ENCODE measurements at places on chromosomes 3 and 15.

DNA sequence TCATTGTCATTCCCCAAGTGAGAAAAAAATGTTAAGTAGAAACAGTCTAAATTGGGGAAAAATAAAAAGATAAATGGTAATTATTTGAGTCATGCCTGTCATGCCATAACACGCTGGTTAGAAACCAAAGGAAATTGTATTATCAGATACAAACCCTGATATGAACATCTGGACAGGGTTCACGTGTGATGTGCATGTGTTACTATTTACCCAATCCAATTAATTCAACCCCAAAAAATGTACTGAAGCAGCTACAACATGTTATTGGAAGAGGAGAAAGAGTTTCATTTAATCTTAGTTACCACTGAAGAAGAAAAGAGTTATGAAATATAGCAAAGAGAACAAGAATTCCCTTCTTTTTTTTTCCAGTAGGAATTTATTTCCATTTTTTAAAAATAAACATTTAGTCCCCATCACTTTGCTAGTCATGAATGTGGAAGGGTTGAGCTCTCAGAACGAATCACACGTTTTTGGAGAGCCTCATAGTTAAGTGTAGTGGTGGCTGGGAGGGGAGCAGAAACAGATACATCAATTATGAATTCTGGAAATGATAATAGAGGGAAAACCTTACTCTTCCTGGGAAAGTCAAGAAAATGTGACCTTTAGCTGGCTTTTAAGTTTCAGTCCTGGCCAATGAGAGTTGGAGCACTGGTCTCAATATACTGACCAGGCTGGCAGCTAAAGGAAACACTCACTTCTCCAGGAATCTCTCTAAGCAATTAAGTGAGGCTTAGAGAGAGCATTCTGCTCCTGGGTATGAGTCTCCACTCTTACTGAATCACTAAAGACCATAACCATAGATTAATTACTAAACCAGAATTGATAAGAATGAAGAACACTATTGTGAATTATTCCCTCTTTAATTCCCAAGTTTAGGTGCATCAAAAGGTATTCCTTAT lies 796.5 kb downstream of the GRM7 start:
- no peak for DNase-seq

DNA sequence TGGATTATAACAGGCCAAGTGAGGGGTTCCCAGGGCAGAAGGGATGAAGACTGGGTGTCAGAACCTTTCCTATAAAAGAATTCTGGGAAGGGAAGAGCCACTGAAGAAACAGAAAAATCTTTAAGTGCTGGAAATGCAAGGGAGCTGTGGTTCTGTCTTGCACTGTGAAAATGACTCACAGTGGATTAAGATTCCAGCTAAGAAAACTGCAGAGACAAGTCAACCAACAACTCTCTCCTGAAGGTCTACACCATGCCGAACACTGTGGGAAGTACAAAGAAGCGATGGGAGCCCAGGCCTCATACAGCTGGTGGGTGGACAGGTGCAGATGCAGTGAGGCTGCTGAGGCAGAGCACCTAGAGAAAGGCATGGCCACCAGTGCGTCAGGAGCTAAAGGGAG lies 27.7 kb downstream of the ZDHHC3 start:
- DNase-seq: no peak

- DNase-seq: no peak
These were observed 5.6 kb upstream of the AEN start for GRCh38 chr15:88615303-88616107.

GRCh38 chr3:157064402-157064801 lies 95.5 kb downstream of the CCNL1 start:
- DNase-seq: no peak

DNA sequence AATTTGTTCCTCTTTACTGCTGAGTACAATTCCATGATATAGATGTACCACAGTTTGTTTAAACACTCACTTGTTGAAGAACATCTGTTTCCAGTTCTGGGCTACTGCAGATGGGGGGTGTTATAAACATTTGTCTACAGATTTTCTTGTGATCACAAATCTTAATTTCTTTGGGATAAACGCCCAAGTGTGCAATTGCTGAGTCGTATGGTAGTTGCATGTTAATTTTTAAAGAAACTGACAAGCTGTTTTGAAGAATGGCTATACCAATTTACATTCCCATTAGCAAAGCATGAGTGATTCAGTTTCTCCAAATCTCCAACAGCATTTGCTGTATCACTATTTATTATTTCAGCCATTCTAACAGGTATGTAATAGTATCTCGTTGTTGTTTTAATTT lies 242.0 kb upstream of the MRPL3 start:
- no peak for DNase-seq

DNA sequence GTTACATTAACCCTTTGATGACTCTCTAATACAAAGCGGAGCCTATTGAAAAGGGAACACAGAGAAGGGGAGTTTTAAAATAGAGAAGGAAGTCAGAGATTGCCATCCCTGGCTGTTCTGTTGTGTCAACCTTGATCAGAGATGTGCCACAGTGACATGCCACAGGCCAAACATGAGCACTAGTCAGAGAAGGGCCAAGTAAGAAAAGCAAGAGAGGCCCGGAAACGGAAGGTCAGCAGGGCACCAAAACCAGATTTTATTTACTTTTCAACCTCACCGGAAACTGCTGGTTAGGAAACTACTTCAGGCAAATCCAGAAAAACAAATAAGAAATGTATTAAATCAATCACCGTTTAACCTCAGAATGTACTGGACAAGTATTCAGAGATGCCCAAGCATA lies 171.8 kb downstream of the ALCAM start:
- no peak for DNase-seq

GRCh38 chr15:96331945-96332636 lies 1.6 kb downstream of the NR2F2 start:
- DNase-seq: no peak

- DNase-seq: no peak
These were observed 32.0 kb upstream of the ITGA11 start for GRCh38 chr15:68463996-68464395.

- DNase-seq: no peak
These were observed 22.5 kb downstream of the PLCL2 start for GRCh38 chr3:16907243-16907642.

GRCh38 chr3:160544844-160545503 lies 20.4 kb downstream of the KPNA4 start:
- DNase-seq: no peak

- no peak for DNase-seq
These were observed 93.3 kb upstream of the CCDC54 start for GRCh38 chr3:107283948-107284347.

DNA sequence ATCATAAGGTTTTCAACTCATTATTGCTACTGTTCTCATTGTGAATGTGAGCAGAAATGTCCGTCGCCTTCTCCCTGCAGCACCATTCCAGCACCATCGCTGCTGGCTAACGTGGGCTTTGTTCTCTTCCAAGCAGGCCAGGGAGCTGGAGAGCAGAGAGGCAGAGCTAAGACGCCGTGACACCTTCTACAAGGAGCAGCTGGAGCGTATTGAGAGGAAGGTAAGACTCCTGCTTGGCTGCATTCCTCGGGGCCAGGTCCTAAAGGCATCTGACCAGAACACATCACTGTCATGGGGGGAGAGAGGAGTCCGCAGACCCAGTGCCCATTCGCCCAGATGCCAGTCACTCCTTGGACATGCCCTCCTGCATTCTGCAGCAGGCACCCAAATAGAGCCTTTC lies 130.4 kb upstream of the PLXNA1 start:
- no peak for DNase-seq

DNA sequence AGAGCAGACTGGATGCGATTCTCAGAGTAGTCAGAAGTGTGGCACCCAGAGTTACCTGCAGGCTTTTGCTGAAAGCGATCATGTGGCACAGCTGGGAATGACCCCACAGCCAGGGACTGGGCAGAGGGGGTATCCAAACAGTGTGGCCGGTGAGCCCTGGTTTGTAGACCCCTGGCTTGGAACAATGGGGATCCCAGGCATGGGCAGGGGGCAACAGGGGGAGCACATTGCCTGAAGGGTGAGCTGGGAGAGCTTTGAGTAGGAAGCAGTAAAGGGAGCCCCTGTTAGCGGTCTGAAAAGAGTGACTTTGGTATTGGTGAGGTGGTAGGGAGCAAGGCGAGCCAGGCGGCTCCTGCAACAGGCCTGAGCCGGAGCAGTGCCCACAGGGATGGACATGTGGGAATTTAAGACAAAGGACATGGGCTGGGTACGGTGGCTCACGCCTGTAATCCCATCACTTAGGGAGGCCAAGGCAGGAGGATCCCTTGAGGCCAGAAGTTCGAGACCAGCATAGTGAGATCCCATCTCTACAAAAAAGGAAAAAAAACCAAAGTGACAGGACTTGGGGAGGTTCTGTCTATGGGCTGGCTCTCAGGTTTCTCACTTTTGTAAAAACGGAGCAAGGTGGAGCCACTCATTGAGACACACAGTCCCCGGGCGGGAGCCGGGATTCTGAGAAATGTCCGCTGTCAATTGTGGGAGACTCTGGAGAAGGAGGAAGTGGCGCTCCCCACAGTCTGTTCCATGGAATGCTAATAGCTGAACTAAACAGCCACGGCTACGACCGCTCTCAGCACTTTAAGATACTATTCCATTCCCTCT lies 223.8 kb upstream of the LYSMD4 start:
- DNase-seq: no peak

- no peak for DNase-seq
These were observed 7.2 kb downstream of the POLR2H start for GRCh38 chr3:184368586-184369183.

DNA sequence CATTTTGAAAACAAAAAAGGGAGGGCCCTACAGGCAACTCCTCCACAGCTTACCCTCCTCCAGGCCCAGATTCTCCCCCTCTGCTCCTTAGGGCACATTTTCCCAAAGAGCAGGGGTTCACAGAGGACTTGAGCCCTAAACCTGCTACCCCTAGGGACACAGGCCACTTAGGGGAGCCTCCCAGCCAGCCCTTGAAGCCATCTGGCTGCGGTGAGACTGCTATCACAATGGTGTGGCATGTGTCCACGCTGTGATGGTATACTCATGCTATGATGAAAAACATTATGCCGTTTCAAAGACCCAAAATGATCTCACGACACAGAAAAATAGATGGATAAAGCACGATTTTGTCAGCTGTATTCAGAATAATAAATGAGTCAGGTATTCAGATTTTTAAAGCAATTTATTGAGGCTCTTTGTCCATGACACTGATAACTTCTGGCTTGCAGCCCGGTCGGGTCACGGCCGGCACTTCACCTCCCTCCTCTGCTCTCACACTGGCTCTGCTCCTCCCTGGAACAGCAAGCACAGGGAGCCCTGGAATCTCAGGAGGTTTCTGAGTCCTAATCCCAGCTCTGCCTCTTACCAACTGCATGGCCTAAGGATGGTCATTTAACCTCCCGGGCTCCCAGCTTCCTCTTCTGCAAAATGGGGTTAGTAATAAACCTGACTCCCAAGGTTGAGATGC lies 115.3 kb downstream of the MEGF11 start:
- DNase-seq: no peak

- no peak for DNase-seq
These were observed 52.2 kb downstream of the RYK start for GRCh38 chr3:134198414-134198813.

DNA sequence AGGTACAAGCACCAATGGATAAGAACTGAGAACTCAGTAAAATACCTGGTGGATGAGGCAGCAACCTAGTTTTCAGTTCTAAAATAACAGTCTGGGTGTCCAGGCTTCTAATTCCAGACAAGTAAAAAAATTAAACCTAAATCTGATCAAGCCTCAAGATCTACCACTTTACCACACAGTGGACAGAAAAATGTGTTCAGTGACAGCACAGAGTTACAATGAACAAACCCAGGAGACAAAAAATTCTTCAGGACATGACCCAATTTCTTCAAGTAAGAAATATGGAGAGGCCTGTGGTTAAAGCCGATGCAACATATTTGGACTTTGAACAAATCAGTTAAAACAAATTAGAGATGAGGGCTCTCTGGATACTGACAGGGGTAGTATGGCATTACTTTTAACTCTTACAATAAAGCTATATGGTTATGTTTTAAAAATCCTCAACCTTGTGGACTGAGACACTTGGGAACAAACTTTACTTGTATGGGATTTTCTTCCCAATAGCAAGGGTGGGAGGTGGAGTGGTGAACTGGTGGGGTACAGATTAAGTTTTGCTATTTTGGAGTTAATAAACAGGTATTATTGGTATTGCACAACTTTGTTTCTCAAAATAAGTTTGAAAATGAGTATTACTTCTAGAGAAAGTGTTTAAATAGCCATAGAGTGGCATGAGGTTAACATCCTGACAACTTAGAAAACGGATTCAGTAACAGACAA lies 14.2 kb downstream of the CCNL1 start:
- no peak for DNase-seq

GRCh38 chr3:8529181-8529637 lies 27.6 kb downstream of the LMCD1 start:
- DNase-seq: no peak

DNA sequence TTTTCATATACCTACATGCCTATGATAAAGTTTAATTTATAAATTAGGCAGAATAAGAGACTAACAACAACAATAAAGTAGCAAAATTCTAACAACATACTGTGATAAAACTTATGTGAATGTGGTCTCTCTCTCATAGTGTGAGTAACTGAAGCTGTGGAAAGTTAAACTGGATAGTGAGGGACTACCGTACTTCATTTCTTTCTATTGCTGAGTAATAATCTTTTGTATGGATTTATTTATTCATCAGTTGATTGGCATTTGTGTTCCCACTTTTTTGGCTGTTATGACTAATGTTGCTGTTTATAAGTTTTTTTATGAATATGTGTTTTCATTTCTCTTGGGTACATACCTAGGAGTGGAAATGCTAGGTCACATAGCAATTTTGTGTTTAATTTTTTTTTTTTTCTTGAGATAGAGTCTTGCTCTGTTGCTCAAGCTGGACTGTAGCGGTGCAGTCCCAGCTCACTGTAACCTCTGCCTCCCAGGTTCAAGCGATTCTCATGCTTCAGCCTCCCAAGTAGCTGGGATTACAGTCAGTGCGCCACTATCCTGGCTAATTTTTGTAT lies 41.0 kb downstream of the RNF111 start:
- DNase-seq: no peak

GRCh38 chr3:79247725-79248043 lies 520.1 kb downstream of the ROBO1 start:
- DNase-seq: no peak

- no peak for DNase-seq
These were observed 243.9 kb downstream of the ZBTB20 start for GRCh38 chr3:114903213-114903612.

DNA sequence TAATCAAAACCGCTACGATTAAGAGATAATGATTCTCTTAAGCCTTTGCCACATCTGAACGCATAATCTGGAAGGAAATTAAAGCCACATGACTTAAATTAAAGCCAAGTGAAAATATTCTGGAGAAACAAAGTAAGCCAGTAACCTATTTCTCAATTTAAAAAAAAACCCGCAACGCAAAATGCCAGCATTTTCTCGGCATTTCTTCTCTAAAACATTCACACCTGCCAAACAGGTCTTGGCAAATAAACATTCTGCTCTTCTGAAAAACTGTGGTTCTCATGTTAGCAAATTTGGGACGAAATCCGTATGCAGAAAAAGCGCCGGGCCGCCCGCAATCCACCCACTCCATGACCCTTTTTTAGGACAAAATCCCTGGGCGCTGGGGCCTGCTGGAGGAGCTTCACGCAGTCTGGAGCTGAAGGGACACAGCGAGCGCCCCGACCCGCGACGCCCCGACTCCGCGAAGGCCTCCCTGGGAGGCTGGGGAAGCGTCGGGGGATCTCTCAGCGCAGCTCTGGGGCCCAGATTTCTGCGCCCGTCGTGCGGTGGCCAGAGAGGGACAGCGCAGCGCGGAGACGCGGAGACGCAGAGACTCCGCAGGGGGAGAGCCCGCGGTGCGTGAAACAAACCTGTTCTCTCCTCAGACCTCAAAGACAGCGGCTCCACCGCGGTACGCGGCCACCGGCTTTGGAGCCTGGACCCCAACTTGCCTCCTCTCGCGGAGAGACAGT lies 471 bp downstream of the NKIRAS1 start:
- DNase-seq: no peak

Data from GM12892 (cell line).